ENCODE measurements at places on chromosomes 5 and 9. TPM values are rescaled to one million over a fixed set of nuclear protein-coding genes. Genes with fewer than 3 reads are reported as not detected.

DNA sequence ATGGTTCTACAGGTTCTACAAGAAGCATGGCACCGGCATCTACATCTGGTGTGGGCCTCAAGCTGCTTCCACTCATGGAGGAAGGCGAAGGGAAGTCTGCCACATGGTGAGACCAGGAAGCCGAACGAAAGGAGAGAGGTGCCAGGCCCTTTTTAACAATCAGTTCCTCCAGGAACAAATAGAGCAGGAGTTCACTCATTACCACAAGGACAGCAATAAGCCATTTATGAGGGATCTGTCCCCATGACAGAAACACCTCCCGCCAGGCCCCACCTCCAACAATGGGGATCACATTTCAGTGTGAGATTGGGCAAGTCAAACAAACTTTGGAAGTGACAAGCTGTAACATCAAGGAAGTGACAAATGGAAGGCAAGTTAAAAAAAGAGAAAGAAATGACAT, 95.5 kb upstream of the PTPN3 start:
- no peak overlapping the region for H3K27ac ChIP-seq
- no peaks in the 10 kb centered on the region for H3K36me3 ChIP-seq
- H3K4me1 ChIP-seq: no peaks in the 10 kb centered on the region
- DNase-seq: no peak

The SPATA9 gene
- total RNA-seq: not detected

DNA sequence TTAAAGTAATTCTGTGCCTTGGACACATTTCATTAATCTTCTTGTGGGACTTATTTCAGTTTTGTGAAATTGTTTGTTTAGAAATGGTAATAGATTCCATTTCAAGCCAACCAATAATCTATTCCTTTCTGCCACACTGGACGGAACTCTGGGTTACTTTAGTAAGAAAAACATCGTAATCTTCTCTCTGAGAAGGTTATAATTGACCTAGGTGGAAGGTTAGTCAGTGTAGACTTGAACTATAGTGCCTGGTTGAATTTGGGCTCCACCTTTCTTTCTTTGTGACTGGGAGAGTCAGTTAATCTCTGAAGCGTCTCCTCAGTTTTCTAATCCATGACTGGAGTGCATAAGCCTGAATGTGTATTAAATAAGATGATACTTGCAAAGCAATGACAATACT, 89.7 kb upstream of the PRLR start:
- H3K4me3 ChIP-seq: no peak overlapping the region
- no peaks in the 10 kb centered on the region for H3K27me3 ChIP-seq
- DNase-seq: no peak
- no peak overlapping the region for H3K27ac ChIP-seq
- no peaks in the 10 kb centered on the region for H3K36me3 ChIP-seq
- peaks cover 8% of the 10 kb centered on the region for H3K4me1 ChIP-seq

- H3K27ac ChIP-seq: no peak overlapping the region
- no peaks in the 10 kb centered on the region for H3K36me3 ChIP-seq
- DNase-seq: no peak
- H3K27me3 ChIP-seq: no peaks in the 10 kb centered on the region
- no peak overlapping the region for H3K4me3 ChIP-seq
These were observed 43.7 kb upstream of the SPRY4 start for GRCh38 chr5:142368529-142368928.

The SCGB3A2 gene
- not detected for total RNA-seq

DNA sequence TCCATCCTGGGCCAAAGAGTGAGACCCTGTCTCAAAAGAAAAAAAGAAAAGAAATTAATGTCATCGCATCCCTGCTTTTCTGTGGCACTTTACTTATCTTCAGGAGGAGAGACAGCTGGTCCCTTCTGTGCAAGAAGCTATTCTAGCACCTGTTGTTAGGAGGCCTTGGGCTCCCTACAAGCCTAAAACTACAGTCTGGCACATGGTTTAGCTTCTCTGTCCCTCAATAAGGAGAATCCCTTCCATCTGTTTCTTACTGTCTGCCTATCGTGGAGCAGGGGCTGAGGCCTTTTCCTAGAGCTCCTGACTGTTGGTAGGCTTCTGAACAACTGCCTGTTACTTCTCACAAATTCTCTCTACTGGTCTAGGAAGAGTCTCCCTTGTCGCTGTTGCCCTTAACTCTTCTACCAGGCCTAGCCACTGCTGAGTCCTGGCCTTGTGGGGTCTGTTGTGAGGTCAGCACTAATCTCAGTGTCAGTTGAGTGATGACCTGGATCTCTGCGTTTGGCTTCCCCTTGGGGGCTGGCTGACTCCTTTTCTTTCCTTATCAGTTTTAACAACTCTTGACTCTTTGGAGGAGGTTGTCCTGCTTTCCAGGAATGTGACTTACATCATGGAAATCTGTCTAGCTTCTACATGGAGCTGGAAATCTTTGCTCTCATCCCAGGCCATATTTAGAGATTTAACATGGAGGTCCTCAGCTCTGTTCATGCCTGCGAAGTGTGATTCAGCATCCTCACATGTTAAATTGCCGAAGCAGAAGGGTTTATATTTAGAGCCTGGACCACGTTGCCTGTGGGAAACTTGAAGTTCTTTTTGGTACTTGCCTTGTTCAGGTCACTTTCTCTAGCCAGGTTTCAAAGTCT, 5.7 kb upstream of the GARNL3 start:
- H3K36me3 ChIP-seq: no peaks in the 10 kb centered on the region
- no peak overlapping the region for H3K27ac ChIP-seq
- H3K27me3 ChIP-seq: peaks cover 6% of the 10 kb centered on the region

DNA sequence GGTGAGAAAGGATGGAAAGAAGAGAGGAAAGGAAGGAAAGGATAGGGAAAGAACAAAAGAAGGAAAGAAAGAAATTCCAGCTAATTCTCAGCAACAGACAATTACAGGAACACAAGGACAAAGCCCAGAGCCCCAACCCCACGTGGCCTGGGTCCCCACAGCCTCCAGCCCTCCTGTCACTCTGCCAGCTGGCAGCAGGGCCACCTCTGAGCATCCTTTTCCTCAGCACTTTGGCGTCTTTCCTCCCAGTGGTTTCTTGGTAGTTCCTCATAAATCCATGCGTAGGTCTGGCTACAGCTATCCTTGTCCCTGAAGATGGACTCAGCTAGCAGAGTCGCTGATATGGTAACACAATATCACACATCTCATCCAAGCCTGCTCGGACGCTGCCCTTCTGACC, 28.3 kb downstream of the ADAMTS2 start:
- H3K4me3 ChIP-seq: no peak overlapping the region
- no peaks in the 10 kb centered on the region for H3K36me3 ChIP-seq
- H3K27ac ChIP-seq: no peak overlapping the region
- H3K27me3 ChIP-seq: no peaks in the 10 kb centered on the region
- DNase-seq: no peak

The SCAI gene
- total RNA-seq: 7.9 TPM

- H3K4me1 ChIP-seq: no peaks in the 10 kb centered on the region
- DNase-seq: no peak
- H3K36me3 ChIP-seq: no peaks in the 10 kb centered on the region
- H3K27me3 ChIP-seq: no peaks in the 10 kb centered on the region
- no peak overlapping the region for H3K27ac ChIP-seq
These were observed 140.4 kb downstream of the TUSC1 start for GRCh38 chr9:25537808-25538207.

DNA sequence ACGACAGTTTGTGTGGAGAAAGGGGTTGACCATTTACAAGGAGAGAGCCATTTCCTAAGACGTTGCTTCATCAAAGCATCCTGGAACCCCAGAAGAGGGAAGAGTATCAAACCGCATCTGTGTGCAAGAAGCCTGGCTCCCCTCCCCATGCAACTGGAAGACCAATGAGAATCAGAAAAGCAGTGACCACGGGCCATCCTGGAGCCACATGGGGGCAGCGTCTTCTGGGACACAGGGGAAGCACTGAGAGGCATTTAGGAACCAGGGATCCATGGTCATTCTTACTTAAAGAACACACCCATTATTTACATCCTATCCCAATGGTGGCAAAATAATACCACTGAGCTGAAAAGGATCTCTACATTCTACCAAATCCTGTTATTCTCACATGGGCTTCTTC, 29.3 kb downstream of the SEMA5A start:
- no peaks in the 10 kb centered on the region for H3K36me3 ChIP-seq
- no peaks in the 10 kb centered on the region for H3K27me3 ChIP-seq
- H3K27ac ChIP-seq: no peak overlapping the region

GRCh38 chr9:27333241-27334052, 36.5 kb upstream of the EQTN start:
- no peak overlapping the region for H3K4me3 ChIP-seq
- no peaks in the 10 kb centered on the region for H3K36me3 ChIP-seq
- peak; percentile 42 for DNase-seq
- H3K4me1 ChIP-seq: no peaks in the 10 kb centered on the region
- peaks cover 11% of the 10 kb centered on the region for H3K27me3 ChIP-seq
- no peak overlapping the region for H3K27ac ChIP-seq

- peak; percentile 62 for DNase-seq
- H3K4me1 ChIP-seq: peaks cover 50% of the 10 kb centered on the region
- no peaks in the 10 kb centered on the region for H3K27me3 ChIP-seq
- H3K27ac ChIP-seq: peak overlapping the region; percentile 90
- H3K4me3 ChIP-seq: peak overlapping the region; percentile 2
- peaks cover 67% of the 10 kb centered on the region for H3K36me3 ChIP-seq
These were observed 21.1 kb upstream of the ISCA1 start for GRCh38 chr9:86303316-86303975.

The BTNL8 gene
- total RNA-seq: not detected

The ARHGEF28 gene
- not detected for total RNA-seq

GRCh38 chr5:85293145-85293785, 908.6 kb upstream of the EDIL3 start:
- no peaks in the 10 kb centered on the region for H3K36me3 ChIP-seq
- H3K4me1 ChIP-seq: no peaks in the 10 kb centered on the region
- H3K4me3 ChIP-seq: no peak overlapping the region
- no peaks in the 10 kb centered on the region for H3K27me3 ChIP-seq
- DNase-seq: no peak

The IPO11 gene
- total RNA-seq: 23.8 TPM

The NPR3 gene
- total RNA-seq: not detected

- H3K4me3 ChIP-seq: no peak overlapping the region
- no peak for DNase-seq
- H3K4me1 ChIP-seq: no peaks in the 10 kb centered on the region
These were observed 398.9 kb upstream of the PCSK5 start for GRCh38 chr9:75491533-75491932.

The LMNB1 gene
- 291 TPM for total RNA-seq

GRCh38 chr5:68445257-68446069, 229.9 kb downstream of the PIK3R1 start:
- no peak overlapping the region for H3K27ac ChIP-seq
- peaks cover 8% of the 10 kb centered on the region for H3K4me1 ChIP-seq
- H3K36me3 ChIP-seq: no peaks in the 10 kb centered on the region
- no peak for DNase-seq
- H3K4me3 ChIP-seq: no peak overlapping the region
- H3K27me3 ChIP-seq: peaks cover 3% of the 10 kb centered on the region

DNA sequence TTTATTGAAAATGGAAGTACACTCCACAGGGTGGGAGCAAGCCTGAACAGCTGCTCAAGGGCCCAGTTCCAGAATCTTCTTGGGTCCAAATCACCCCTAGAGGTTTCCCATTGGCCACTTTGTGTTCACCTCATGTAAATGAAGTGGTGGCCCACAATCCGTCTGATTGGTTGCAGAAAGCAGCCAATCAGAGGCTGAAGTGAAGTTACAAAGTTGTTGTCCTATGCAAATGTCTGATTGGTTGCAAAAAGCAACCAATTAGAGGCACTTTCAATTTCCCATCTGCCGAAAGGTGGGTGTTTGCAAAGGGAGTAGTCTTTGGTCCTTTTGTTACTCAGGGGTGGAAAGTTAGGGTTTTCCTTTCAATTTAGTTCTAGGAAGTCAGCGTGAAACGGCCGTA, 8.8 kb downstream of the TMEM171 start:
- H3K27me3 ChIP-seq: peaks cover 69% of the 10 kb centered on the region
- peaks cover 2% of the 10 kb centered on the region for H3K4me1 ChIP-seq
- H3K36me3 ChIP-seq: no peaks in the 10 kb centered on the region

The DDX4 gene
- 0.50 TPM for total RNA-seq

GRCh38 chr9:87249029-87249428, 248.6 kb upstream of the DAPK1 start:
- no peak overlapping the region for H3K27ac ChIP-seq
- no peak overlapping the region for H3K4me3 ChIP-seq
- no peaks in the 10 kb centered on the region for H3K36me3 ChIP-seq
- peaks cover 2% of the 10 kb centered on the region for H3K27me3 ChIP-seq

The MRPL22 gene
- 62.2 TPM for total RNA-seq

The LCN15 gene
- not detected for total RNA-seq

GRCh38 chr5:39040875-39041274, 33.3 kb downstream of the RICTOR start:
- H3K36me3 ChIP-seq: peaks cover 41% of the 10 kb centered on the region
- no peak for DNase-seq
- no peak overlapping the region for H3K27ac ChIP-seq
- H3K4me1 ChIP-seq: peaks cover 4% of the 10 kb centered on the region
- H3K27me3 ChIP-seq: no peaks in the 10 kb centered on the region

All from activated CD4-positive, alpha-beta memory T cell treated with anti-CD3 and anti-CD28 coated beads, Interleukin-2, amount 10 ng/mL, durations not matched to agents 7 days and 5 days (primary cell).